ENCODE measurements at places on chromosomes 12 and 14. TPM values are rescaled to one million over a fixed set of nuclear protein-coding genes. Genes with fewer than 3 reads are reported as not detected.

Gene CLEC4D
- total RNA-seq = not detected

GRCh38 chr14:103884854-103885253, 37.5 kb upstream of the PPP1R13B start:
- H3K4me3 ChIP-seq = no peak overlapping the region
- no peak overlapping the region for H3K27ac ChIP-seq
- no peaks in the 10 kb centered on the region for H3K36me3 ChIP-seq
- no peaks in the 10 kb centered on the region for H3K27me3 ChIP-seq

- H3K27ac ChIP-seq = no peak overlapping the region
- H3K4me3 ChIP-seq = no peak overlapping the region
- H3K27me3 ChIP-seq = no peaks in the 10 kb centered on the region
- H3K4me1 ChIP-seq = no peaks in the 10 kb centered on the region
- H3K36me3 ChIP-seq = no peaks in the 10 kb centered on the region
Measured at GRCh38 chr12:100920493-100920892, 125.9 kb downstream of the ANO4 start.

DNA sequence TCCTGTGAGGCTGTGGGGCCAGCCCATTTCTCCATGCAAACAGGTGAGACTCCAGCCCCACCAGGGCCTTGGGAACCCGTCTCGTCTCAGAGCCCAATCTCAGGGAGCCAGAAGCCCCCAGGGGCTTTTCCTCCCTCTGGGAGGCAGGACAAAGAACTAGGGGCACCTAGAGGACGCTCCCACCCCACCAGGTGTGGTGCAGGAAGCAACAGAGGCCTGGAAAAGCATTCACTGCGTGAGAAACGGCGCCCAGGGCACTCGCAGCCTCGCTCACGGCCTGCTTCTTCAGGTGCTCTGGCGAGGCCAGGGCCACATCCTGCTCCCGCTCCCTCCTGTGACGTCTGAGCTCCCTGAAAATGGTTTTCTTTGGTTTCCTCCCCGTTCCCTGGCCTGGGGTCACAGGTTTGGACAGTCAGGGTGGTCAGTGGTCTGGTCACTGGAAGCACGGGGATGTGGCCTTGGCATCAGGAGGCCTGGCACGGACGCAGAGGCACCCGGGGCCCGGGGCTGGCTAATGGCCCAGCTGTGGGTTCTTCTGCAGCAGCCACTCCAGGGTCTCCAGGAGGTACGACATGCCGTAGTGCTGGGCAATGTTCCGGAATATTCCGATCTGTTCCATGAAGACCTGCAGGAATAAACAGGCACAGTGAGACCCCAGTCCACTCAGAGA, 5.7 kb downstream of the P2RX2 start:
- H3K4me3 ChIP-seq = no peak overlapping the region
- H3K36me3 ChIP-seq = peaks cover 20% of the 10 kb centered on the region
- H3K27me3 ChIP-seq = no peaks in the 10 kb centered on the region
- H3K4me1 ChIP-seq = peaks cover 9% of the 10 kb centered on the region
- no peak overlapping the region for H3K27ac ChIP-seq

DNA sequence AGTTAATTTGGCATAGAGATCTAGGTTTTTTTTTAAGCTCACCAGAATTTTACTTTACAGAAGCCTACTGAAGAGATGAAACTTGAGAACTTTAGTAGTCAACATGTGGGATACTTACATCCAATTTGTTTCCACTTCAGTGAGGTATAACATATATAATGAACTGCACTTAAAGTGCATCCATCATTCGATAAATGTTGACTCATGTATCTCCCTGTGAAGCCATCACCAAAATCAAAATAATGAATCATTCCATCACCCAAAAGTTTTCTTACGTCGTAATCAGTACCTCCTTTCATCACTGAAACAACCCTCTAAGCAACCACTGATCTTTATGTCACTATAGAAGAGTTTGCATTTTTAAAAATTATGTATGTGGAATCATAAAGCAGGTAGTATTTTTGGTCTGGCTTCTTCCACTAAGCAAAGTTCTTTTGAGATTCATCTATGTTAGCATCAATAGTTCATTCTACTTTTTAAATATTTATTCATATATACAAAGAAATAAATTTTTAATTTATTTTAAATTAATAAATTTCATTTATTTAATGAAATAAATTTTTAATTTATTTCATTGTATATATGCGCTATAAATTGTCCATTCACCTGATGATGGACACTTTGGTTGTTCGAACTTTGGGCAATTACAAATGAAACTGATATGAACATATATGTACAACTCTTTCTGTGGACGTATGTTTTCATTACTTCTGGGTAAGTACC, 2.0 kb upstream of the CPNE8 start:
- peak overlapping the region; percentile 86 for H3K4me3 ChIP-seq
- no peaks in the 10 kb centered on the region for H3K36me3 ChIP-seq
- H3K27me3 ChIP-seq = peaks cover 21% of the 10 kb centered on the region
- peaks cover 29% of the 10 kb centered on the region for H3K4me1 ChIP-seq
- DNase-seq = no peak
